ENCODE measurements at places on chromosomes 12 and 14.
A peak's percentile ranks its signal among the peaks of the same experiment; 100 is the strongest.

GRCh38 chr12:111650912-111651311, 34.8 kb downstream of the BRAP start:
- no peak for DNase-seq

- no peak for DNase-seq
These were observed 17.5 kb downstream of the MED13L start for GRCh38 chr12:116259800-116260577.

DNA sequence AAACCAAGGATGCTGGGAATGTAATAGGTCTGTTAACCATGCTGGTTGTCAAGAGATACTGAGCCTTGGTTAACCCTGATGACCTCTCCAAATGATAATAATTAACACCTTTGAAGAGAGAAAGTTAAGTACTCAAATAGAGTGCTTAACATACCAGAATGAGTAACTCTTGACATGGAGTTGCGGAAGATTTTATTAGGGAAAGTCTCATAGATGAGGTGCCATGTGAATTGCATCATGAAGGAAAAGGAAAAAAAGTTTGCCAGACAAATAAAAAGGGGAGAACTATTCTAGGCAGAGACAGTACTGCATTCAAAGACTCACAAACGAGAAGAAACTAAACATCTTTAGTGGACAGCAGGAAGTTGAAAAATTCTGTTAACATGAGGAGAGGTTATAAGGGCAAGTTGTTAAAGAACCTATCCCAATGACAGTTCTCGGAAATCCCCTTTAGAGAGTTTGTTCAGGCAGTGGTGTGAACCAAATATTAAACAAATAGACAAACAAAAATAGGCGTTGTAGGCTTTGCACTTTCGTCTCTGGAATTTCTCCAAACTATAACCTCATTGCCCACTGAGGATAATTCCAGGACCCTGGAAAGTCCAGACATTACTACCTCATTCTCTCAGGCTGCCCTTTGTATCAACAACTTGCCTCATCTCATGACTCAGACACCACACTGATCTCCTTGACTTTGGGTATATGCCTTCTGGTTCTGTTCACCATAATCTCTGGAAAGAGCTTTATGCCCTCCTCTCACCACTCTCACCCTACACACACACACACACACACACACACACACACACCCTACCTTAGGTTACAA, 435.0 kb downstream of the GXYLT1 start:
- DNase-seq: no peak

DNA sequence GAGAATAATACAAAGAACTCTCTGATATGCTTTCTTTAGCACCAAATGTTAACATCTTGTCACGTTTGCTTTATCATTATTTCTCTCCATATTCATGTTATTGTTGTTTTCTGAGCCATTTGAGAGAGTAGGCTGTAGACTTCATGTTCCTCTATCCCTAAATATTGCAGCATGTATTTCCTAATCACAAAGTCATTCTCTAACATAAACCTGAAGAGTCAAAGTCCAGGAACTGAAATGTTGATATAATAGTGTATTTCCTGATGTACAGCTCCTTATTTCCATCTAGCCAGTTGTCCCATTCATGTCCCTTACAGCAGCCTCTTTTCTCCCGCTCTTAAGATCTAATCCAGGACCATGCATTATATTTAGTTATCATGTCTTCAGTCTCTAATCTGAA, 72.8 kb downstream of the SPATS2 start:
- no peak for DNase-seq

GRCh38 chr14:29805415-29806123, 122.1 kb downstream of the PRKD1 start:
- DNase-seq: no peak

GRCh38 chr14:39492267-39492666, 60.0 kb upstream of the FBXO33 start:
- no peak for DNase-seq

- no peak for DNase-seq
These were observed 61.7 kb upstream of the RIC8B start for GRCh38 chr12:106712768-106713167.

DNA sequence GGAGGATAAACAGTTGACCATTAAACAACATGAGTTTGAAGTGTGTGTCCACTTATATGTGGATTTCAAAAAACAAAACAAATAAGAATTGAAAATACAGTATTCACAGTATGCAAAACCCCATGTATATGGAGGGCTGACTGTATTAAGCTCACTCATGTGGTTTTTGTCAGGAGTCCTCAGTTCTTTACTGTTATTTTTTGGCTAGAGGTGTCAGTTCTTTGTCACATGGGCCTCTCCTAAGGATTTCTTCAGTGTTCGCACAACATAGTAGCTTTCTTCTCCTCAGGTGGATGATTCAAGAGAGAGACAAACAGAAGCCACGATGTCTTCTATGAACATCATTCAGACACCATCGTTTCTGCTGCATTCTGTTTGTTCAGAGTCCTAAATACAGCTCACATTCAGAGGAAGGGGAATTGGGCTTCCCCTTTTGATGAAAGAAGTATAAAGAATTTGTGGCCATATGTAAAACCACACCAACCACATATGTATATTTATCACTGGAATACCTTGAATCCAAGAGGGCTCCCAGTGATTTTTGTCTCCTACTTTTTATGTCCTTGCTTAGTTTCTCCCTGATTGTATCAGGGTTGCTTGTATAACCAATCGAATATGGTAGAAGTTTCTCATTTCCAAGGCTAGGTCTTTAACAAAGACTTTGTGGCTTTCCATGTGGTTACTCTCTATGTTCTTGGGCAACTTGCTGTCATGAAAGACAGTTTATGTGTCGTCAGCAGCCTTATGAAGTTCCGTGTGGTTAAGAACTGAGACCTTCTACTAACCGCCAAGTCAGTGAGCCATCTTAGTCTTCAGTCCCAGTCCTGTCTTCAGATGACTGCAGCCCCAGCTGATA, 18.9 kb downstream of the MNAT1 start:
- peak; percentile 60 for DNase-seq

DNA sequence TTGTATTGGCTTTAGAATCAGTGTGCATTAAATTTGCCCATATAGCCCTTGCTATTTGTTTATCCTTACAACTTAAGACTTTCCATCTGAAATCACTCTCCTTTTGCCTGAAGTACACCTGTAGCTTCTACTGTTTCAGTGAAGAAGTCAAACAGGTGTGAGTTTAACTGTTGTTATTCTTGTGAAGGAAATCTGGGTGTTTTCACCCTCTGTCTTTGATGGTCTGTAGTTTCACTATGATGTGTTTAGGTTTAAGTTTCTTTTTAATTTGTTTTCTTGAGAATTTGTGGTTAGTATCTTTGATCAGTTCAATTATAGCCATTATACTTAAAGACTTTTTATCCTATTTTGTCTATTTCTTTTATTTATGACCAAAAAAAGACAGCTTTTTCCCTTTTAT, 68.9 kb upstream of the BBS10 start:
- DNase-seq: no peak

DNA sequence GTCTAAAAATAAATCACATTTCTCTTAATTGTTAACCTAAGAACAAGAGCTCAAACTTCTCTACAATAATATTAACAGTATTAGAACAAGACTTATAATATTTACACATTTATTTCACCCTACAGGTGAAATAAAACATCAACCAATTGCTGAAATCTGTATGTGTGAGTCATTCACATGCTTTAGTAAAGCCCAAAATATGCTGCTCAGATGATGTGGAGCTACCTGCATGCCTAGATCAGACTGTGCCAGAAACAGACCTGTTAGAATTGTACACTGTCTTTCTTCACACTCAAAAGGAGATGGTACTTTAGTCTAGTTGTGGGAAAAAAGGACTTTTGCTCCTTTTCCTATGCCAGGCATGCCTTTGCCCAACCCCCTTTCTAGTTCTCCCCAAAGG, 54.7 kb downstream of the RPS6KA5 start:
- no peak for DNase-seq

GRCh38 chr12:87311206-87311605, 718.0 kb downstream of the C12orf50 start:
- peak; percentile 10 for DNase-seq

DNA sequence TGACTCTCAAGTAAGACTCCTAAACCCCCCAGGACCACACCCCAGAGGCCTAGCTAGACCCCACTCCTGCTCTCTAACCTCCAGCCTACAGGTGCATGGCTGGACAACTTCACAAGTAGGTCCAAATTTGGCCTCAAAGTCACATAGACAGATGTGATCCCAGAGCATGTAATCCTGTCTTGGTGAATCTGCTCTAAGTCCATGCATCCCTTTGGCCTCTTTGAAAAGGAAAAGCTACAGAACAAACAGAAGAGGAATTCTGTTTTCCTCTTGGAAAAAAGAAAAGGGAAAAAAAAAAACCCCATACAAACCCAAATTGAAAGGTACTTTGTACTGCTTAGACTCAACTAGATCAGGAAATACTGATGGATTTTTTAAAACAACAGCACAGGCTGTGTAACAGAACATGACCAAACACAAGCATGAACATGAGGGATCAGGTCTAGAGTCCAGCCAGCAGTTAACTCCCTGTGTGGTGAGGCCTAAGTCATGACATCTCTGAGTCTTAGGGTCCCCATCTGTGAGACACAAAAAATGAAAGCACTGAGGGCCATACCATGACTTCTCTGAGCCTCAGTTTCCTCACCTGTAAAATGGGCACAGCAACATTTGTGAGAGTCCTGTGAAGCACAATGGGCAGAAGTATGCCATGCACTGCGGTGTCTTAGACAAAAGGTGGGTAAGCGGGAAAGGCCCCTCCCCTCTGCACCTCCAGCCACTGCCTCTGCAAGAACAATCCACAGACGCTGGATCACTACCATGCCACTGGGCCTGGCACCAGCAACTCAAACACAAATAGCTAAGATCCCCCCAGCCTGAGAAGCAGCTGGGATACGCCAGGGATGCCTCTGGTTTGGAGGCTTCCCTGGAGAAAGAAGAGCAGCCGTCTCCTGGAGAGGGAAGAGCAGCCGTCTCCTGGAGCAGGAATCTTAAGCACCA, 9.9 kb downstream of the PITPNM2 start:
- peak; percentile 27 for DNase-seq

DNA sequence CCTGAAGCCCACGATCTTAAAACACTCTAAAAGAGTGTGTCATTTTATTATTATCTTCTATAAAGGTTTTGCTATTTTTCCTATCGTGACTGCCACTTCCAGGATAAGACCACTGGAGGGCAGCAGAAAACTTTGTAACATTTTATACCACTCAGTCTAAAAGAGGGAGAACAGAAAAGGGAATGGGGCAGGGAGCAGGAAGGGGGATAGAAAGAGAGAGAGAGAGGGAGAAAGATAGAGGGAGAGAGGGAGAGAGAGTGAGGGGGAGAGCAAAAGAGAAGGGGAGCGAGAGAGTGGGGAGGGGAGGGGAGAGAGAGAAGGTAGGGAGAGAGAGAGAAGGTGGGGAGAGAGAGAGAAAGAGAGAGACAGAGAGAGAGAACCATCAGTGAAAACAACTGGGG, 2.0 kb upstream of the ART4 start:
- DNase-seq: peak; percentile 79

GRCh38 chr14:104604458-104605449, at the start of gene TMEM179:
Gene TMEM179 (minus strand): TSS chr14:104604772. CDS start chr14:104604741, 31 bp downstream.
- no peak for DNase-seq

GRCh38 chr14:66378712-66379505, 107.3 kb upstream of the CCDC196 start:
- DNase-seq: no peak

DNA sequence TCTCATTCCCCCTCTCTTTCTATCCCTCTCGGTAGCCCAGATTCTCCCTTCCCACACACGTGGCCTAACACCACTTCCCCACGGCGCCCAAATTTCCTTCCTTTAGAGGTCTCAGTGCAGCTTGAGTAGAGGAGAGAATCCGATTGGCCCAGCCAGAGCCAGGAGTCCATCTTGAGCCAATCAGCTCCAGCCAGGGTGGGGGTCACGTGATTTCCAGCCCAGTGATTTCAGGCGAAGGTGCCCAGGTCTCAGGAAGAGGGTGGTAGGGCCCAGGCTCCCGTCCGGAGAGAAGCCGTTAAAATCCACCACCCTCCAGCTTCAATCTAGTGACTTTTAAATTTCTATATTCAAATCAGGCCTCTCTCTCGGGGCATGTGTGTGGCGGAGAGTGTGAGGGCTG, 45.2 kb upstream of the MYL2 start:
- no peak for DNase-seq

DNA sequence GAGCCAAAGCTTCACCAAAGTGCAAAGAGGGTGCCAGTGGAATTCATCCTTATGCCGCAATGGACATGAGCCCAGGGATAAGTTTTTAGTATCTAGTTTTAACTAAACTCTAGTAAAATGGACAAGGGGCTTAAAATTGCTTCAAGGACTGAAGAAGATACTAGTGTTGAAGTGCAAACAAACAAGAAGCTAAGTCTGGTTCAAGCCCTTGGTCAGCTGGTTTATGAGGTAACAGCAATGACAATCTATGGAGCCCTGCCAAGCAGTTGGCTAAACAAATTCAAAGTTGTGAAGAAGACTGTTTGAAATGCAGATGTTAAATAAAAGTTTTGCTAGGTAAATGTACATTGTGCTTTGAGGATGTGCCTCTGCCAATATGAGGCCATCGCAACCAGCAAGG, 209.4 kb downstream of the KTN1 start:
- DNase-seq: no peak

DNA sequence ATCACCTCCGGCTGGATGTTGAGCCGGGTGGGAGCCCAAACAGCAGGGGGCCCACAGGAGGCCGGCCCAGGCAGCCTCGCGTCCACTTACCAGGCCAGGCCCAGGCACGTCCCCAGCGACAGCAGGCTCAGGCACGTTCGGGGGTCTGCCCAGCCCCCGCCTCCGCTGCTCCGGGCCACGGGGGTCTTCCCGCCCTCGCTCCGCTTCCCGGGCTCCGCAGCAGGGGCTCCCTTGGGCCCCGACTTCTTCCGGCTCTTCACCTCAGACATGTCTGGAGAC, 216 bp downstream of the IKBIP start:
- DNase-seq: no peak

DNA sequence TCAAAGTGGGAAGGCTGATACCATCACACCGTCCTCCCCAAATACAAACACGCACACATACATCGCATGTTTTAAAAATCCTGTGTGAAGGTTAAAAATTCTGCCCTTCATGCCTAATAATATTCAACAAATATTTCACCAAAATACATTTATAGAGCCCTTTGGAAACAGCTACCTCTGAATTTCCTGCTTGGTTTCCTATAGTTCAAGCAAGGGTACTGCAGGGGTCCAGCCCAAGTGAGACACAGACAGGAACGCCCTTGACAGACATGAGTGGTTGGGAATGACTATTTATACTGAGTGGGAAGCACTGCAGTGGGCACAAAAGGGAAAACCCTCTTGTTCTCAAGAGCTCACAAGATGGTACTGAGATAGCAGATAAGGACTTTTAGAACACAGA, 51.0 kb downstream of the ST8SIA1 start:
- DNase-seq: no peak

DNA sequence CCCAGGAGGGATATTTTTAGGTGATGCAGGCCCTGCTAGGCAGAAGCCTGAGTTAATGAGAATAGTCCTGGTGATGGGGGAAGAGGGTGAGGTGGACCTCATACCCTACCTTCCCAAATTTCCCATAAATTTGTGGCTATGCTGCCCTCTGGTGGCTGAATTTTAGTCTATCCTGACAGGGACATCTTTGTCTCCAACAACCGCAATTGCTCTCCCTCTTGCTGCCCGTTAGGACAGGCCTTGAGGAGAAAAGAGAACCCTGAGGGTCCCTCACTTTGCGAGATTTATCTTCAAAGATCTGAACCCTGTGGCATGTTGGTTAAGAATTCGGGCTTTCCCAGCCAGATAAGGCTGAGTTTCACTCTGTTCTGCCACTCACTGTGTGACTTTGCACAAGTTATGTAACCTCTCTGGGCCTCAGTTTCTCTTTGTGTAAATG, 9.8 kb upstream of the ZNF385A start:
- peak; percentile 69 for DNase-seq

- no peak for DNase-seq
These were observed 55.7 kb downstream of the METTL25 start for GRCh38 chr12:82414044-82414443.
